Astrocyte (in vitro differentiated cells and primary cell): ENCODE measurements at places on chromosomes 1 and 21.

DNA sequence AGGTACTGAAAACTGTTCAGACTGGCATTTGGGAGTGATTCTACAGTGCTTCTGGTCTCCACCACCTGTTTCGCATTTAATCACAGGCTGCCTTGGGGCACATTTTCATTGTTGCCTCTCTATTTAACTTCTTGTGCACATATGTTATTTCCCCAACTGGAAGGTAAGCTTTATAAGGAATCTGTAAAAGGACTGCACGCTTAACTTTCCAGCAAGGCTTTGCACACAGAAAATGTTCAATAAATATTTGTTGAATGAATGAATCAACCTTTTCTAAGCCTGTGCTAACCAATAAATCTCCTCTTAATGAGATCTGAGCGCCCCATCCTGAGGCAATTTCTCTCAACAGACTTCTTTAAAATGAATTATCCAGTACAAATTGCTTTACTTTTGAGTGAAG is 84.3 kb upstream of the ARHGAP29 start:
- no peak for DNase-seq

DNA sequence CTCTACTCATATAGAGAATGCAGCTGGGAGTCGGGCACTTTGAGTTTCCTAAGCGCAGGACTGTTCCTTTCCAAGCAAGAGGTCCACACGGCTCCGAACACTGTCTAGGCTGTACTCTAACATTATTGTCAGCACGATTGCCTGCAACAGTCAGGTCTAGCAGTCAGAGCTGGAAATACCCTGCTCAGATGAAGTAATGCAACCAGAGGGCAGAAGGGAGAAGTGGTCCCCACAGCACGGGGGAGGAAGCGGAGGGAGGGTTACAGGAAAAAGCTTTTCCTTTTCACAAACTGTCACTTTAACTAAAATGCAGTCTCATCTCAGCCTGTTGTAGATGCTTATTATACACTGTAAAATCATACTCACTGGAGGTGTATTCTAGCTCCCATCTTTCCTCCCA is 98.9 kb upstream of the SLC44A3 start:
- DNase-seq: no peak

DNA sequence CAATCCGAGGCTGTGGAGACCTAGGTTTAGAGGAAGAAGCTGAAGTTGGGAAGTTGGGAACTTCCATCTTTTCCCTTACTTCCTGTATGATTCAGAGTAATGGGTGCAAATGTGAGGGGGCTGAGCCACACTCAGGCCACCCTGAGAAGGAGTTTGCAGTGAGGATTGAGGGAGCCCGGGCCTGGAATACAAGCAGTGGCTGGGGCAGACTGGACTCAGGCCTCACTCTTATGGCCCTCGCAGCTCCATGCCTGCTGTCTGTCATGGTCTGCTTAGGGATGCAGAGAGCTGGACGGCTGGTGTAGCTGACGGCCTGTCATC is 73.7 kb upstream of the RAB4A start:
- no peak for DNase-seq

DNA sequence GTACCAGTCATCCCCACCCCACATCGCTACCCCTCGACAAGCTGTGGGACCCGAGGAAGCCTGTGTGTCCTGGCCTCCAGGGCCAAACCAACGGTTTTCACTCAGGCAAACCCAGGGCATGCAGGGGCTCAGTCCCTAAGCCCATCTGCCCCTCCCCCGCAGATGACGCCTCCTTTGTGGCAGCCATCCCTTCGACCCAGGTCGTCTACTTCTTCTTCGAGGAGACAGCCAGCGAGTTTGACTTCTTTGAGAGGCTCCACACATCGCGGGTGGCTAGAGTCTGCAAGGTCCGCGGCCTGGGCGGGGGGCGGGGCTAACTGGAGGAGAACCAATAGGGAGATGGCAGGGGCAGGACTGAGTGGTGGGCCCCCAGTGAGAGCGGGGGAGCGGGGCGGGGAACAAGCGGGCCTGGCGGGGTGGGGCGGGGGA is 7.4 kb downstream of the SEMA4A start:
- peak; percentile 57 for DNase-seq

DNA sequence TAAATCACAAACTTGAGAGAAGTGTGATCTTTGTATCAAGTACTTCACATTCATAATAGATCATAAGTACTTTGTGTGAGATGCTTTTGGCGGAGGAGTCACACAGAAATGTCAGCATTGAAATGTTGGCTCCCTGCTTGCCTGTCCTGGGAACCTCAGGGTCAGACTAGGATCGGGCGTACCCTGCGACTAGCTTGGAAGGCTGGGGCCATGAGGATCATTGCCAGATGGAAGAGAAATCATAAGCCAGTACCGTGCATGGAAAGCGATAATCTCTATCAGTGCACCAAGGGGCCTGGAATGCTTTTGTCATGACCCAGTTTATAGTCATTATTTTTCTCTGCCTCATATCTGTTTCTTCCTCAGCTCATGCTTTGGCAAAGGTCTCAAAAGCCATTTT is 35.5 kb downstream of the MTR start:
- DNase-seq: no peak

- no peak for DNase-seq
Measured at GRCh38 chr21:34768326-34768725, 99.5 kb downstream of the CLIC6 start.

DNA sequence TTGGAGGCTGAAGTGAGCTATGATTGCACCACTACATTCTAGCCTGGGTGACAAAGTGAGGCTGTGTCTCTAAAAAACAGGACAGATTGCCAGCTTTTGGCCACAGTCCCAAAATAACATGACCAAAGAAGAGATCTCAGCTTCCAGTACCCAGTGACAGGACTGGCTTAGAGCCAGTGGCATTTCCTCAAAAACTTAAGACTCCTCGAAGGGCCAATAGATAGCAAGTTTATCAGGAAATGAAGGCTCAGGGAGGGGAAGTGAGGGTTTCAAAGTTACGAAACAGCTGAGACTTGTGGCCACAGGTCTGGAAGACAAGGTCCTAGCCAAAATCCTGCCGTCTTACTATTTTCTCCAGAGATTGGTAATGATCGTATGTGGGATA is 6.3 kb upstream of the TMEM39B start:
- peak; percentile 65 for DNase-seq

DNA sequence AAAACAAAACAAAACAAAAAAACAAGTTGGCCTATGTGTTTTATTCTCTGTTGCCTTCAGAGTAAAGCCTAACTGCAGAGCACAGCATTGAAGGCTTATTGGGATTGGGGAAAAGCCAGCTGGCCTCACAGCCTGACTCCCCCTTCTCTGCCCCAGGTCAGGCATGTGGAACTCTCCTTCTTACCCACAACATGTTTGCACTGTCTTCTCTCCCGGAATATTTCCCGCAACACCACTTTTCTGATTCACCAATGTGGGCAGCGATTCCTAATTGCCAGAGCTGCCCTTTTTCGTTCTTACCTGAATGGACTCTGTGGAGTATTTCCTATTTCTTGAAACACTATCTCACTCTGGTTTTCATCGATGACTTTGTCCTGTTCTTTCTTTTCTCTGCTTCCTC is 2.8 kb upstream of the TARBP1 start:
- no peak for DNase-seq

GRCh38 chr1:116724765-116725375 is 29.4 kb upstream of the CD2 start:
- DNase-seq: peak; percentile 28
